ENCODE measurements at places on chromosomes 6 and 20.

- no peak for DNase-seq
These were observed 474.4 kb downstream of the CD83 start for GRCh38 chr6:14591998-14592397.

DNA sequence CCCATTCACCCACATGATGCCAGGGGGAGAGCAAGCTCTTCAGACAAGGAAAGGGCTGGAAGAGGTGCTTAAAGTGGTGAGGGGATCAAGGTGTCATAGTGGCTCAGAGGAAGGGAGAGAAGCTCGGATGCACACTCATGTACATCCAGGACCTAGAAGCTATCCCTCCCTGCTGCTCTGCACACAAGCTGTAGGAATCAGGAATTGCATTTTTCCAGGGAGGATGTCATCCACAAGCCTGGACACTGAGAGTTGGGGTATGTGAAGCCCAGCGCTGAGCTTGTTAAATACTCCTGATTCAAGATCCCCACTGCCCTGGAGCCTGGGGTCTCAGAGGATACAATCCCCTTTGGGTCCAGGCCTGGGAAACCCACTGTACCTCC, 85.8 kb upstream of the CCDC167 start:
- peak; percentile 9 for DNase-seq

DNA sequence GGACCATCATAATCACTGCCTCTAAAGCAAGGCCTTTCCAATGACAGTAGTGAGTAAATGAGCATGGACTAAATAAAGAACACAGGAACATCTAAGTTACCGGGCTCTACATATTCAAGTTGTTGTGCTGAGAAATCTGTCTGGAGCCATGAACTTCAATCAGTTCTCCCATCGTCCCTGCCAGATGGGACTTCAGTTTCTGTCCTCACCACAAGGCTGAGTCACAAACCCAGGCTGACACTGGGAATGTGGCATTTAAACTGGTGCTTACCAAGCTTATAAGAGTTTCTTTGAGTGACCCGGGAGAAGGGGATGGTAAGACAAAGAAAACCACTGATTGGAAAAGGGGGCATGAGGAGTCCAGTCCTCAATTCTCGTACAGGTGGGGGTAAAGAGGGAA, 497.0 kb downstream of the MAFB start:
- no peak for DNase-seq

DNA sequence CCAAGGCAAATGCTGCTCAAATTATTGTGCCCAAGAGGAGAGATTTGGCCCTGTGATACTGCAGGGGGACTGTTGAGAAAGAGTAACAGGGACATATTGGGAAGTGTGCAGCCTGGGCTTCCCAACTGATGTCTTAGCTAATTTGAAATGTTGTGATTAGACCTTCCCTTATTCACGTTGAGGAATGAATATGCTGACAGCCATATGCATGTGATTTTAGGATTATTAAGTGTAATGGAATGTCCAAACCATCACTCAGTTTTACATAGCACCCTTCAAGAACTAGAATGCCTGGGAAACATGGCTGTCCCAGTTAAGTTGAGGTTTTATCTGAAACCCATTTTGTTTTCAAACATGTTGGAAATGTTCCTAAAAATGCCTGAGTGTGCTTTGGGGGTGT, 81.4 kb downstream of the CARMIL1 start:
- peak; percentile 52 for DNase-seq

DNA sequence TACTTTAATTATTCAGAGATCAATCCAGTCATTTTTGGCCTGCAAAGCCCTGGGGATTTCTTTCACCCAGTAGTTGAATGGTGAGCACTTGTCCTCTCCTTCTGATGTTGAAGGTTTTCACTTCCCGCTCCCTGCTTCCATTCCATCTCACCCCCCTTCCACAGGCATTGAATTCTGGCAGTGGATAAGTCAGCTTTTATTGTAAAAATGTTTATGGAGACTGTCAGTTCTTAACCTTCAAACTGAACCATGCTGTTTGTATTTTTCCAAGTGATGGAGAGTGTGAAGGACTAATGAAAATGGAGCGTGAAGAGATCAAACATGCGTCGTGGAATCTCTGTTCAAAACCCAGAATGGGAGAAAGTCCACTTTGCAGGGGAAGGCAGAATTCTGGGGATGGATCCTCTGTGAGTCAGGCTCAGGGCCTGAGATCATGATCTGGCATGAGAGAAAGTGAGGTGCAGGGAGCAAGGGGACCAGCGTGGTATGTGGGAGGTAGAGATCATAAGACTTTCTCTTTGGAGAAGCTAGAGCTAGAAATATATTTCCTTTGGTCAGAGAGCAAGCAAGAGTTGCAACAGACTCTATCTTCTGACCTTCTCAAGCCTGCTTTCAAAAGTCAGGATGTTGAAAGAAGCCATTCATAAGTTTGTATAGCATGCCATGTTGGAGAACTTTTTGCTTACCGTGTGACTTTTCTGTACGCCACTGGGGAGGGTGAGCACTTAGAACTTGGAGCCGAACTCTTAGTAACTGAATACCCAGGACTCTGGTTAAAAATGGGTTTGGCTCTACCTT, 30.2 kb downstream of the ISM1 start:
- DNase-seq: no peak

- no peak for DNase-seq
These were observed 1.1 kb upstream of the FOXQ1 start for GRCh38 chr6:1310628-1311399.

GRCh38 chr20:56453352-56453751, 15.1 kb upstream of the RTF2 start:
- DNase-seq: no peak

GRCh38 chr6:39493777-39494176, 171.3 kb upstream of the KCNK16 start:
- DNase-seq: no peak

- DNase-seq: peak; percentile 99
These were observed 350.5 kb downstream of the PRL start for GRCh38 chr6:21946298-21946783.

- DNase-seq: no peak
These were observed 52.7 kb downstream of the ZDHHC14 start for GRCh38 chr6:157433678-157434081.

DNA sequence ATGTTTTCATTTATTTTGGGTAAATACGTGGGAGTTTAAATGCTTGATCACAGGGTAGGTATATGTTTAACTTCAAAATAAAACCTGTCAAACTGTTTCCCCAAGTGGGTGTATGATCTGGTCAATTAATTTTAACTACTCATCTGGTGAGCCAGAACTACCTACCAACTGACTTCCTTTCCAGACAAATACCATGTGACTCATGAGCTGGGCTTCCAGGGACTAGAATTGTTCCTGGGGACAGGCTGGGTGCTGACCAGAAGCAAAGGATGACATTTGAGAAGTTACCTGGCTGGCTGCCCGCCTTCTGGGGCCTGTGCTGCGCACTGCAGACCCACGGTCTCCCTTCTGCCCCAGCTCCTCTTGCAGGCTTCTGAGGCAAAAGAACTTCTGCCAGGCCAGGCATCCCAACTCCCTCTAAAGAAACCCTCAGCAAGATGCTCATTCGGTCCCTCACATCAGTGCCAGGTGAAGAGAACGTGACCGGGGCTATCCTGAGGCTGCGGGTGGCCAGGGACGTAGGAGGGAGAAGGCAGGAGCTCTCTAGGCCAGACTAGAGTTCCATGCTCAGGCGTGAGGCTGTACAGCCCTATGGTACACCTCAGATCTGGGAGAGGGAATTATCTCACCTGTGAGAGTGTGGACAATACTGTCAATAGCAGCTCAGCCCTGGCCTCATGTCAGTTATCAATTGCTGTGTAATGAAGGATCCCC, 103.6 kb downstream of the JPH2 start:
- no peak for DNase-seq

GRCh38 chr20:63177134-63177784, 38.7 kb downstream of the YTHDF1 start:
- DNase-seq: no peak

- DNase-seq: no peak
These were observed 97.2 kb downstream of the DACT2 start for GRCh38 chr6:168222115-168223043.

DNA sequence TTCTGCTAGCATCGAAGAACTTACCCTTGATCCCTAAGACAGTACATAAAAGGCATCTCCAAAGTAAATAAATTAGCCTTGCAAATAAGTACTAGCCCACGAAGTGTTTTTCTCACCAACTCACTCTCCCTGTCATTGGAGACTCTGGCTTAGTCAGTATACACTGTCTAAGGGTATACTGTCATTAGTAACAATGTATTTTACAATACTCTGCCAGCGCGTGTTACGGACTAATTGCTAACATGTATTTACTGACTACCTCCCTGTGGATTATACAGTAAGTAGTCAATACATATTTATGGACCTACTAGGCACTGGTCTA, 72.1 kb downstream of the NFATC2 start:
- DNase-seq: no peak

DNA sequence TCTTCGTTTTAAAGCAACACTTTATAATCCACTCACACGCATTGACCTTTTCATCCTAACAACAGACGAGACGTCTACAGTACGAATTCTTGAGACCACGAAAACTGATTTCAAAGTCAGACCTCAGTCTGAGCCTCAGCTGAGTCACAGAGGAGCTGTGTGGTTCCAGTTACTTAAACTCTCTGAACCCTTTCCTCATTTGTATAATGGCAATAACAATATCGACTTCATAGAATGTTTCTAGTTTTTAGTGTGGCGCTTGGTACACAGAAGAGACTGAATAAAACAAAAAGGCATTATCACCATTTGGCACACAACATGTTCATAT, 236.9 kb downstream of the ATXN1 start:
- no peak for DNase-seq

GRCh38 chr6:79196912-79197311, 37.6 kb downstream of the HMGN3 start:
- no peak for DNase-seq

DNA sequence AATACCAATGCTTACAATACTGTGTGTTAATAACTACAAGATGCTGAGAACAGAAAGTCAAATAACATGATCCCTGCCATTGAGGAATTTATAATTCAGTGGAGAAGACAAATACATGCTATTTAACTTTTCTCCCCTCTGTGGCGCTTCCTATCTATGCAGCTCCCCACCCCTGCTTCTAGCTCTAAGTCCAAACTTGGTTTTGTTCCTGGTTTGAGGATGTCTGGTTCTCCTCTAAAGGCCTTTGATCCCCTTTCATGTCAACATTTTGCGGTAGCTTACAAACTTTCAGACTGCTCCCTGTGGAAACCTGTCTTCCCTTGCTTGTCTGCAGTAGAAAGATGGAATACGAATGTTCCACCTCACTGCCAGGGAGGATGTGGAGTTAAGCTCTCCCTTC, 18.4 kb upstream of the REPS1 start:
- no peak for DNase-seq

DNA sequence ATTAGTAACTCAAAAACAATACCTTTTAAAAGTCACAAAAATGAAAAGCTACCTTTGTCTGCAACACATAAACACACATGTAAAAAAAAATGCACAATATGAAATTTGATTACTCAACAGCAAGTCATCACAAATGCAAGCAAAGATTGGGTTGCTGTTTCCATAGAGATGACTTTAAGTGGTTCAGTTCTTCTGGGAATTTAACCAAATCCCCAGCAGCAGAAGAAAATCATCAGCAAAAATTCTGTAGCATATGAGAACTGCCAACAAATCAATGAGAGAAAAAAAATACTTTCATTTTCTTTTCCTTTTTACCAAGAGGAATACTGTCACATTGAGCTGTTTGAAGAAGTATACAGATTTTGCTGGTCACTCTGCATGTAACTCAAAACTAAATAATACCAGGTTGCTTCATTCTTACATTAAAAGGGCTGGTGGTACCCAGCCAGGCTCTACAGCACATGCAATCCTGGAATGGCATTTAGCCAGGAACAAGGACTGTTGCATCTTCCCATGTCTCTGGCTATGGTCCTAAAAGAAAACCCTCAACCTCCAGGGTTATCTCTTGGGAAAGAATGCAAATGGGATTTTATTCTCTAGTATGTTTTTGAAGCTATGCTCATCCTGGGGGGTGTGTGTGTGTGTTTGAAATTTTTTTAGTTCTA, 158.3 kb downstream of the OPRM1 start:
- peak; percentile 12 for DNase-seq

GRCh38 chr6:33391922-33392594, 435 bp downstream of the KIFC1 start:
- no peak for DNase-seq

GRCh38 chr6:1609648-1610496, at the start of gene FOXC1:
TSS of gene FOXC1 (plus strand) at chr6:1609915. CDS start at chr6:1610446, 531 bp downstream.
- peak; percentile 57 for DNase-seq

DNA sequence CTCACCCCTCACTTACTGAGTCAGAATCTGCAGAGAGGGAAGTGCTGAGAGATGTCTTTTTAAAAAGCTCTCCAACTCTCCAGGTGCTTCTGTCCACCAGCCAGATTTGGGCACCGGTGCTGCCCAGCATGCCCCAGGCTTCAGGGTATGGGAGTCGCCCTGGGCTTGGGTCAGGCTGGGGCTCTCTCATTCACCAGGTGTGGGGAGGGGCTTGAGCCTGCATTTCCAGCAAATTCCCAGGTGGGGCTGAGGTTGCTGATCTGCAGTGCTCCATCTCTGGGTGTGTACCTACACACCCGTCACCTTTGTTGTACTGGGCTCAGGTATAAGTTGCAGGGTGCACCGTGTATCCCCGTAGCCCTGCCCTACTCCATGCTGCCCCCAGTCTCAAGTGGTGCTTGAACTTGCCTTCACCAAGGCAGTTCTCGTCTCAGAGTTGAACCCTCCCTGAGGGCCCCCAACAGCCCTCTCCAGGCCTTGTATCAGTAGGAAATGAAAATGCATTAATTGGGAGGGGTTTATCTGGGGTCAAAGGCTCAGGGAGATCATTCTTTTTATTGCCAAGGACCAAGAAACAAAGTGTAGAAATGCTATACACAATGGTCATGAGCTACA, 23.5 kb downstream of the PPP1R3G start:
- no peak for DNase-seq

DNA sequence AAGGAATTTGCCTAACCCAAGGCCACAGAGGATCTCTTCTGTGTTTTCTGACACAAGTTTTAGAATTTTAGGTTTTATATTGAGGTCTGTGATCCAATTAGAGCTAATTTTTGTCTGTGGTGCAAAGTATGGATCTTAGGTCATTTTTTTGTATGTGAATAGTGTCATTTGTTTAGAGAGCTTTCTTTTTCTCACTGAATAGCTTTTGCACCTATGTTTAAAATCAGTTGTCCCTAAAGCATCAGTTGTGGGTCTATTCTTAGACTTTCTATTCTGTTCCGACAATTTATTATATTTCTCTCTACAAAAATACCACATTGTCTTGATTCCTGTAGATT, 341 bp upstream of the MCM9 start:
- no peak for DNase-seq

DNA sequence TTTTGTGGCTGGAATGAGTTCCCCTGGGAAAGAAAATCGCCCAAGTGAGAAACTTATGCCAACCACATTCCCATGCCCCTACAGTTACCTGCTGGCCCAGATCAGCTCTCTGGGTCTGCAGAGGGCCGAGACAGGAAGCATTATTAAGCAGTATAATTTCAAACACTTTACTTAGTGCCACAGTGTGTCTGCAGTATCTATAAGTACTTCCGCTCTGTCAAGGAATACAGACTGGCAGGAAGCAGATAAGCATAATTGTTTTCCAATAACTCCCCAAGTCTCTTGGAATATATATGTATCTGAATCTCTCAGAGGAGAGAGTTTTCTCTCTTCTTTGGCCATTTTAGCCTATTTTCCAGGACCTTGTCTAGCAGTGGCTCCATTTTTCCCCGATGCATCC, 24.9 kb downstream of the SAYSD1 start:
- no peak for DNase-seq

GRCh38 chr20:56451056-56451765, 17.2 kb upstream of the RTF2 start:
- DNase-seq: no peak

Data from AG04449 (cell line).